Chondrocyte (in vitro differentiated cells): ENCODE measurements at places on chromosomes 5 and 9.

GRCh38 chr5:76901522-76901921, 51.3 kb upstream of the CRHBP start:
- no peak for DNase-seq

DNA sequence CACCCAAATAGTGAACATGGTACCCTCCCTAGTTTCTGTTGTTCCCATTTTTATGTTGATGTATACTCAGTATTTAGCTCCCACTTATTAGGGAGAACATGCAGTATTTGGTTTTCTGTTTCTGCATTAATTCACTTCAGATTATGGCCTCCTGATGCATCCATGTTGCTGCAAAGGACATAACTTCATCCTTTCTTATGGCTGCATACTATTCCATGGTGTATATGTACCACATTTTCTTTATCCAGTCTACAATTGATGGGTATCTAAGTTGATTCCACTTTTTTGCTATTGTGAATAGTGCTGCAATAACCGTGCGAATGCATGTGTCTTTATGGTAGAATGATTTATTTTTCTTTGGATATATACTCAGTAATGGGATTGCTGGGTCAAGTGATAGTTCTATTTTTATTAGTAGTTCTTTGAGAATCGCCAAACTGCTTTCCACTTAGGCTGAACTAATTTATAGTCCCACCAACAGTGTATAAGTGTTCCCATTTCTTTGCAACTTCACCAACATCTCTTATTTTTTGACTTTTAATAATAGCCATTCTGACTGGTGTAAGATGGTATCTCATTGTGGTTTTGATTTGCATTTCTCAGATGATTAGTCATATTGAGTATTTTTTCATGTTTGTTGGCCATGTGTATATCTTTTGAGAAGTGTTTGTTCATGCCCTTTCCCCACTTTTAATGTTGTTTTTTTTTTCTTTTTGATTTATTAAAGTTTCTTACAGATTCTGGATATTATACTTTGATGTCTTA, 79.6 kb downstream of the SMIM15 start:
- DNase-seq, result no peak

- no peak for DNase-seq
Measured at GRCh38 chr5:94329115-94329514, 289.3 kb downstream of the KIAA0825 start.

DNA sequence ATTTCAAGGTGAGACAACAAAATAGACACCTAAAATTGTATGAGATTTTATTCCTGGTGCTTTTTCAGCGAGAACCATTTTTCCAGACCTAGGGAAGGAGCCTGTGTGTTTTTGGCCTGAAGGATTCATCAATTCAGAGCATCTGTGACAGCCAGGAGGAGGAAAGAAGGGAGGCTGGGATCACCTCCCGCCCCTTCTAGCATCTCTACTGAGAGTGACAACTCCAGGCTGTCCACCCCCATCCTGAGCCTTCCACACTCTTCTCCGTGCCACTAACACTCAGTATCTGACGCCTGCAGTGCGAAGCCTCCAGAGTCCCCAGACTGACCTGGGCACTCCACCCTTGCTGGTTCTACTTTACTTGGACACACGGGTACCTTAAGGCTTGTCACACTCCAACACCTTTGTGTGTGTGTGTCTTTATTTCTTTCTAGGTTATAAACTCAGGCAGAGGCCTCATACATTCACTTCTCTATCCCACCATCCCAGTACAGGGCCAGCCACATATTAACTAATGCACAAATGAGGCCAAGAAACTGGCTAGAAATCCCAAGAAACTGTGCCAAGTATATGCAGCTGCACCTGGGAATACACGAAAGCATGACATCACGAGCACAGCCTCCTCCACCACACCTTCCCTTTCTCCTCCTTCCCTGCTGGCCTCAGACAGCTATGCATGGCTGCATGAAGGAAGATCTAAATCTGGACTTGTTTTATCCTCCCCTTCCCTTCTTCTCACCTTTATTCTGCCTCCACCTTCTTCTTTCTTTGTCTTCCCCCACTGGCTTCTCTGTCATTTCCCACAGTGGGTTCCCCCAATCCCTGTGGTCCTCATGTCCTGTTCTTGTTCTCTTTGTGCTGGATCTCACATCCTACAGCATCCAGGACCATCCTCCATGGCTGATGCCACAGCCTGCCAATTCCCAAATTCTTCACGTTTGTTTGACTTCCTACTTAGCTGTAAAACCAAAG, 16.0 kb downstream of the S1PR3 start:
- DNase-seq, result no peak

GRCh38 chr5:123351240-123351639, 72.0 kb downstream of the CEP120 start:
- no peak for DNase-seq

DNA sequence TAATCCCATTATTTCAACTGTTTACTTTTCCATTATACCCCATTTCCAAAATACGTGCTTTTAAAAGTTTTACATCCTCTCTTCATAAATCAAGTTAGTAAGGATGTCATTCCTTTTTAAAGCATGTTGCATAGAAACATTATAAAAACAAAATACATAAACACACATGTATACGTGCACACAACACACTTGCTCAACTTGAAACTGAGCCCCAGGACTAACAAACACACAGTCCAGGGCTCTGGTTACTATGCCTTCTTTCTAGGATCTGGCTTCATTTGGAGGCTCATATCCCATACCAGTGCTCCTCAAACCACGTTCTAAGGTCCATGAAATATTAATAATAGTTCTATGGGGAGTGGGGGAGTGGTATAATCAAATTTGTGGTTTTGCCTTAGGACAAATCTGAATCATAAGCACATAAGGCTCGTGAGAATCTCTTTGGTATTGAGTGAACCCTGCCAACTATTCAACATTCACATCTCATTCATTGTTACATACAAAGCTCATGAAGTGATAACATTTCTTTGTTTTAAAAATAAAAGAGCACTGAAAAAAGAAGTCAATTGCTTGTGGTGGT, 55.2 kb downstream of the NFIB start:
- DNase-seq, result no peak

- DNase-seq, result no peak
Measured at GRCh38 chr5:91500758-91501157, 117.6 kb upstream of the ARRDC3 start.

- no peak for DNase-seq
Measured at GRCh38 chr5:126829098-126829497, 52.2 kb downstream of the LMNB1 start.

DNA sequence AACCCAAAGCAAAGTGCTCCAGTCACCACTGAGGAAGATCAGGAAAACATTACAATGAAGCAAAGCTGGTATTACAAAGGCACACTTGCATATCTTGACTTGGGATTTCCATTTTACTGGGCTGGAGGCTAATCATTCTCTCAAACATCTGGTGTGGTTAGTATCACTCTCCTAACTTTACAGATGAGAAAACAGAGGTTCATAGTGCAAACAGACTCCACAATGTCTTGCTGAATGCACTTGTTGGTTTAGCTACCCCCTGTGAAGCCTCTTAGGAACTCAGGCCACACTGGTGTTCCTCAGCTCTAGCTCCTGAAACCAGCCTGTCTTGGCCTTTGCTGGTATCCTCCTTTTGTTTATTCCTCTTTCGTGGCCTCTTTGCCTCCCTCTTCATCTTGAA, 29.5 kb upstream of the SMAD5 start:
- DNase-seq, result no peak
